ENCODE measurements at places on chromosomes 7 and 10.

- DNase-seq, result no peak
Observed at GRCh38 chr7:7510794-7511193, 24.9 kb downstream of the COL28A1 start.

GRCh38 chr10:130901311-130902165 is 410.0 kb downstream of the TCERG1L start:
- DNase-seq, result no peak

GRCh38 chr10:25117757-25118156 is 57.0 kb upstream of the GPR158 start:
- no peak for DNase-seq

DNA sequence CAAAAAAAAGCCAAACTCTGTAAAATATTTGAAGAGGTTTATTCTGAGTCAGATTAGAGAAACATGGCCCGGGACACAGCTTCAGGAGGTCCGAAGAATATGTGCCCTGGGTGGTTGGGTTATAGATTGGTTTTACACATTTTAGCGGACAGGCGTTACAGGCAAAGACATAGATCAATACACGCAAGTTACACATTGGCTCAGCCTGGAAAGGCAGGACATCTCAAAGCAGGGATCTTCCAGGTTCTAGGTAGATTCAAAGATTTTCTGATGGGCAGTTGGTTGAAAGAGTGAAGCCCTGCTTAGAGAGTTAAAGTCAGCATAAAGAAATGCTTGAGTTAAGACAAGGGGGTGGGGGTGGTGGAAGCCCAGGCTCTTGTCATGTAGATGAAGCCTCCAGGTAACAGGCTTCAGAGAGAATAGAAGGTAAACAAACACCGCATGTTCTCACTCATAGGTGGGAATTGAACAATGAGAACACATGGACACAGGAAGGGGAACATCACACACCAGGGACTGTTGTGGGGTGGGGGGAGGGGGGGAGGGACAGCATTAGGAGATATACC is 464.3 kb upstream of the ADARB2 start:
- no peak for DNase-seq

- DNase-seq, result no peak
Observed at GRCh38 chr7:139544645-139545044, 21.2 kb downstream of the CLEC2L start.

DNA sequence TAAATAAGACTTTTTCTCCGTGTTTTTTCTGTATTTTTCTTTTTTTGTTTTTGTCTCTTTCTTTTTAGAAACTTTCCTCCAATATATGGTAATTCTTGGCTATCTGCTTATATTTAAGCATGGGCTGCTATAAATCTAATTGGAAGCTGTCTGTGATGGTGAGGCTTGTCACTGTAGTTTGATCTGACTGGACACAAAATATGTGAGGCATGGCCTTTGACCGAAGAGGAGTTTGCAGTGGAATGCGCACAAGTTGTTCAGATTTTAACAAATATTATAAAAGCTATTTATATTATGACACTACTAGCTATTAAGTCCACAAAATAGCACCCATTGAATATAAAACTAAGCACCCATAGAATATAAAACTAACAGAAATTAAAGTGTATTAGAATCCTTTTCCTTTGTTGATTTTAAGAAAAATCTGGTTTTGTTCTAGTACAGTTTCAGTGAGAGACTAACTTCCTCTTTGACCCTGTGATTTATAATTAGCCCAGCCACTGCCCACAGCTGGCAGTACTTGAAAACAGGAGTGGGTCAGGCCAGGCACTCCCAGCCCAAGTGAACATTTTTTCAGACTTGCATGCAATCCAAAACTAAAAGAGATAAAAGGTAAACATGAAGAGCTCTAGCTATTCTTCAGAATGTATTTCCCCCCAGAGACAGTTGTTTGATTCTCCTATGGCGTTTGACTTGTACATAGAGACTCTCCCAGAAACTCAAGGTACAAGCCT is 69.9 kb upstream of the FGL2 start:
- DNase-seq, result no peak

DNA sequence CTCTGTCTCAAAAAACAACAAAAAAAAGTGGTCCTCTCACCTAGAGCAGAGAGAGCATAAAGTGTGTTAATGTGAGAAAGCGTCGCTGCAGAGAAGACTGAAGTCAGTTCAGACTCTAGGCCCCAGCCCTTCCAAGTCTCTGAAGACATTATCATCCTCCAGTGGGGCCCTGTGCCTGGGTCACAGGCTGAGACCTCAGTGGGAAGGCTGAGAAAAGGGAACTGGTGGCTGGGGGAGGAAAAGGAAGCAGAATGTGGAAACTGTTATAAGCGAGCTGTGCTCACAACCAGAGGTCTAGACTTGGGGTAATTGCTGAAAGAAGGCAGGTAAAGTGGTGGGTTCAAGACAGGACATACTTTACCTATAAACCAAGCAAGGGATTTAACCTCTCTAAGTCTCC is 4.9 kb upstream of the RRP12 start:
- DNase-seq, result no peak

GRCh38 chr10:118799777-118800176 is 45.0 kb upstream of the CACUL1 start:
- DNase-seq, result no peak

GRCh38 chr7:15236952-15237351 is 324.9 kb downstream of the AGMO start:
- DNase-seq, result no peak

- no peak for DNase-seq
Observed at GRCh38 chr7:55099821-55100543, 81.2 kb downstream of the EGFR start.

- no peak for DNase-seq
Observed at GRCh38 chr7:19405541-19405940, 260.3 kb upstream of the FERD3L start.

DNA sequence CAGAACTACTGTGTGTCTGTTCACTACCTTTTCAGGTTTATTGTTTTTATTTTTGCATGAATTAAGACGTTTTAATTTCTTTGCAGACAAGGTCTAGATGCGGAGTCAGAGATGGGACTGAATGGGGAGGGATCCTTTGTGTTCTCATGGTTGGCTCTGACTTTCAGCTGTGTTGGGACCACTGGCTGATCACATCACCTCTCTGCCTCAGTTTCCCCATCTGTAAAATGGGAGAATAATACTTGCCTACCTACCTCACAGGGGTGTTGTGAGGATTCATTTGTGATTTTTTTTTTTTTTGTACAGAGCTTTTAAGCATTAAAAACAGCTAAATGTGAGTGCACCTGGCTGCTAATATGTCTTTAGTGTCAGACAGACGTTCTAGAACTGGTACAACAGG is 34.4 kb downstream of the PRF1 start:
- no peak for DNase-seq

GRCh38 chr7:144379776-144380384 is 23.6 kb downstream of the NOBOX start:
- no peak for DNase-seq

GRCh38 chr10:117175215-117175900 is 21.9 kb upstream of the KCNK18 start:
- DNase-seq, result no peak

DNA sequence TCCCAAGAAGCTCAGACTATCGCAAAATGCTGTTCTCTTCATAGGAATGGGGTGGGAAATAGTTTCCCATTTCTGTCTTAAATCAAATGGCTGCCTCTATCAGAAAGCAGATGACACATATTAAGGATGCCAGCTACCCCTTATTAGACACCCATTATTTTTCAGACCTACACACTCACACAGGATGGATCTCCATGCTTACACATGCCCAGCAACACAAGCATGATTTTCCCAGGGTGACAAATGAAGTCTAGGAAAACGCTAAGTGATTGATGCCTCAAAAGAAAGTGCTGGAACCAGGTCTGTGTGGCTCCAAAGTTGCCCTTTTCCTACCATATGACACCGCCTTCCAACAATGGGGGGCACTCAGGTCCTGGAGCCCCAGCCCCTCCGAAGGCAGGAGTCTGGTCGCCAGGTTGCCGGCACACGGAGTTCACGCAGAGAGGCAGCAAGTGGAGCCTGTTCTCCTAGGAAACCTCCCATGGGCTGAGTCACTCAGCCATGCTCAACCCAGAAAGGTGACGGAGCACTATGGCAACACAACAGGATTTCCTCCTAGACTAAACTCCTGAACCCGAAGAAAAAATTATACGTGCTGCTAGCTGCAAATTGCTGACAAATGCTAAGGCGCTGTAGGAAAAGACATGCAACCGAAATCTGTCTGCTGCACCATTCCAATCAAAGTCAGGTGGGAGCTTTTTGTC is 19.8 kb downstream of the VOPP1 start:
- DNase-seq, result no peak

- DNase-seq, result no peak
Observed at GRCh38 chr10:77291596-77292505, 345.8 kb downstream of the KCNMA1 start.
